Stimulated activated CD4-positive, alpha-beta T cell treated with anti-CD3 and anti-CD28 coated beads, Interleukin-1b, Interleukin-23, amount 100 ng/mL, for 1 hour (primary cell): ENCODE measurements at places on chromosomes 5 and 9.
A peak's percentile ranks its signal among the peaks of the same experiment; 100 is the strongest.

DNA sequence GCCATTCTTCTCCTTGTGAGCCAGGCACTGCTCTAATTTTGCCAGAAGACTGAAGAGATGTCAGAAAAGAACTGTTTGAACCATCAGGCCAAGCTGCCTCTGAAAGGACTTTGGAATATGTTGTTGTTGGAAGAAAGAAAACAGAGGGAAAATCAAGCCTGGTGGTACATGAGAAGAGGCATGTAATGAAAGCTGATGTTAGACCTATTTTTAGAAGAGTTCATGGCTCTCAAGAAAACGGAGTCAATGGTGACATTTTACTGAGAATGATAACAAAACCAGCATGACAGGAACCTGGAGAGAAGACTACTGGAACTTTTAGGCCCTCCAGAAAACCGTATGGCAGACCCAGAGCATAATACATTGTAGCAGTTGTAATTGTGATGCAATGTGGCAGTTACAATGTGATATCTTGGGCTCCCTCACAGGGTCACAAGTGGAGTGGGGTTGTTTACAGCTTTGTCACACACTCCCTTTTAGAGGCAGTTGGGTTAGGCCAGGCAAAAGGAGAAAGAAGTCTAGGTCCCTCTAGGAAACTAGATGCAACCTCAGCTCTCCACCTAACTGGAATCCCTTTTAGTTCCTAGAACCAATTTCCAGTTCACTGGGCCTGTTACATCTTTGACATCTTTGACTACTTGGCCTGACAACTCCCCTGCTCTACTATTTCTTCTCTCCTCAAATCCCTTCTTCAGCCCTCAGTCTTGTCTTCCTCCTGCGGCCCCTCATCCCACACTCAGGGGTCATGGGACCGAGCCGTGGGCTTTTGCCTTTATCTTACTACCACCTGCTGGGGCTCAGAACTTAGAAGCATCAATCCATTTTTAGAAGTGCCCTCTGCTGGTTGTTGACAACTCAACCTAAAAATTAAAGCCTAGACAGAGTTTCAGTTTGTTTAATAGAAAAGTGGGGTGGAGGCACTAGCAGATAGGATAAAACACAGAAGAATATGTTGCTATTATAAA, 61.2 kb upstream of the JAK2 start:
- DNase-seq, result no peak

DNA sequence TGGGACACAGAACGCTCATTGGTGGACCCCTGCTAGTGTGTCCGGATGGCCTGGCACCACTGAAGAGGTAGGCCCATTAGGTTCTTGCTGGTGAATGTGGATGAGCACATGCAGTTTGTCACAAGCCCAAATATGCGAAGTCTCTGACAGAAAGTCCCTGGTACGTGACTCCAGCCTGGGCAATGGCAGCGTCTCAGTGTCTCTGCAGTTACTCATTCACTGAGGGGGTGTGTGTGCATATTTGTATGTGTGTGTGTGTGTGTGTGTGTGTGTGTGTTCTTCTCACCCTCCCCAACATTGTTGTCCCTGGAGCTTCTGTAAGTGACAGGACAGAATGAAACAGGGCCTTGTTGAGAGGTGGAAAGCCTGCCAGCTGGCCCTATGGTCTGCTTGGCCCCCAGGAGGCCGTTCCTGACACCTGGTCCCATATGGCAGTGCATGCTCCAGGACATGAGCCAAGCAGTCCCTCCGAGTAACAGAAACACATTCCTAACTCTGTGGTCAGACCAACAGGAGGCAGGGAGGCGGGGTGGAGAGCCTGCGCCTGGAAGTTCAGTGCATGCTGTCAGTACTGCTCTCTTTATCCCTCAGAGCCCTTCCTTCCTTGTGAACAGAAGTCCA, 169.9 kb downstream of the SLC28A3 start:
- no peak for DNase-seq

DNA sequence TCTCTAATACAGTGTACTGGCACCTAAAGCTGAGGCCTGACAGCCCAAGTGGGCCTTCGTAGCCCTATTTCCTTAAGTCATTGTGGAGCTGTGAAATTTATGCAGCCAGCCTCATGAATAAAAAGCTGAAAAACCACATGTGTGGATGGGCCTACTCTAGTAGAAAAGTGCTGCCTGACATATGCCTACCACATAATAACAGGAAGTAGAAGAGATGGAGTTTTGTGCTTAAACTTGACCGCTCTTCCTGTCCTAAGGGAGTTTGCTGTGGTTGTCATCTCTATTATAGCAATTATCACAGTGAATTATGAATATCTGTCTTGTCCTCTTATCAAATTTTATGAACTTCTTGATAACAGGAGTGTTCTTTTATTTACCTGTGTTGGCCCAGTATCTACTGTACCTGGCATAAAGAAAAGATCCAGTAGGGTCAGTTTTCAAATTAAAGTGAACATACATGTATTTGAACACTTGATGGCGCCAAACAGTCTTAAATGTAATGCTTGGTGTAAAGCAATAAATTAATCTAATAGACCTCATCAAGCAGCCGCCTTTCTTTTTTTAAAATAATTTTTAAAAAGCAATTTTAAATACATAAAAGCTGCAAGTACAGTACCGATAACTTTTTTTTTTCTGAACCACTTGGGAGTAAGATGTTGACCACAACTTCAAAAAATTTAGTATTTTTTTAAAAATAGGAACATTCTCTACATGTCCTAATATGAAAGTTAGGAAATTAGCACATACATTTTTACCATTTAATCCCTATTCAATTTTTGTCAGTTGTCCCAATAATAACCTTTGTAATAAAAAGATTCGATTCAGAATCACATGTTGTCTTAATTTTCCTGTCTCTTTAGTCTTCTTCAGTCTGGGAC, 51.0 kb downstream of the FKTN start:
- DNase-seq, result no peak

DNA sequence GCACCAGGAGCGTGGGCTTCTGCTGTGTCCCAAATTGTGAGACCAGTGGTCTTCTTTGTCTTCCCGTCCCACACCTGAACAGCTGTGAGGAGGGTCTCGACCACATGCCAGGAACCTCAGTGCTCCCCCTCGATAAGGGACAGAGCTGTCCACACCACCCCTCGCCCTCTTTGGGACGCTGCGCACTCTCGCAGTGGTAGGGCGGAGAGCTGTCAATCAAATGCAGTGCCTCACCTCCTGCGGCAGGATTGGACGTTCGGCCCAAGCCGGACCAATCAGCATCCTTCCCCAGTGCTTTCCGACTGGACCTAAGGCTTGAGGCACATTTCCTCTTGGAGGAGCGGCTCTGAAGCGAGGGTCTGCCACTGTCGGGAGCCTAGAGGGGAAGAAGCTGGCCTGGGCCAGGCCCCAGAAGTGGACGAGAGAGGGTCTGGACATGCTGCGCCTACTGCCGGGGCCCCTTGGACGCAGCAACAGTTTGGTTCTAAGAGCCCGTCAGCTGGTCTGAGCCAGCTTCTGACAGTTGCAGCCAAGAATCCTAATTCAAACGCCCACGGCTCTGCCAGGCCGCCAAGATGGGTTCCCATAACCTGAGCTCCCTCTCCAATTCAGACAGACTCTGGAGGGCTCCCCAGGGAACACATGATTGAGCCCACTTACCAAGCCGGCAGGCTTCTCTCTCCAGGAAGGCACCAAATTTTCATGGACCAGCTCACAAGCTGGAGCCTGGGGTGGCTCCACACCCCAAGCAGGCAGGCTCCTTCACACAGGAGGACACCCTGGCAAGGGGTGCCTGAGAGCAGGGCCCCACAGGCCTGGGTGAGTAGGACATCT, 28.1 kb upstream of the ADAMTS2 start:
- no peak for DNase-seq

GRCh38 chr5:14650052-14650451, 14.5 kb upstream of the OTULIN start:
- no peak for DNase-seq

- DNase-seq, result no peak
Observed at GRCh38 chr5:131209506-131210150, 38.9 kb downstream of the LYRM7 start.

GRCh38 chr9:114216081-114216480, 60.7 kb downstream of the COL27A1 start:
- DNase-seq, result no peak

- no peak for DNase-seq
Observed at GRCh38 chr5:153968761-153969562, 69.7 kb downstream of the FAM114A2 start.

GRCh38 chr5:179374506-179375235, 29.4 kb upstream of the ADAMTS2 start:
- DNase-seq, result no peak

DNA sequence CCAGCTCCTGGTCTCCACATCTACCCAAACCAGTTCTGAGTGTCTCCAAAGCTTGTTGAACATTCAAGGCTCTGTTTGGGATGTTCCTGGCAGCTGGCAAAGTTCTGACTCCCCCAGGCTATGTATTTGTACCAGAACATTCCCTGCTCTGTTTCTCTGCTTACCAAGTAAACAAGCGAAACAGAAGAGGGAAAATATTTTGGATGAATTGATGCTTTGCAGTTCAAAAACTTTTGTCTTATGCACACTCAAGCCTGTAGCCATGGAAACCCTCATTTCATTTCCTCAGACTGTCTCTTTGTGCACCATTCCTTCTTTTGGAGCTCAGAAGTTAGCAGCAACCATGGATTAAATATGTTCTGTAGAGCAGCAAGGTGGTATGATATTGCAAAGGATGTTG, 145.8 kb downstream of the ACTL7B start:
- DNase-seq, result no peak

DNA sequence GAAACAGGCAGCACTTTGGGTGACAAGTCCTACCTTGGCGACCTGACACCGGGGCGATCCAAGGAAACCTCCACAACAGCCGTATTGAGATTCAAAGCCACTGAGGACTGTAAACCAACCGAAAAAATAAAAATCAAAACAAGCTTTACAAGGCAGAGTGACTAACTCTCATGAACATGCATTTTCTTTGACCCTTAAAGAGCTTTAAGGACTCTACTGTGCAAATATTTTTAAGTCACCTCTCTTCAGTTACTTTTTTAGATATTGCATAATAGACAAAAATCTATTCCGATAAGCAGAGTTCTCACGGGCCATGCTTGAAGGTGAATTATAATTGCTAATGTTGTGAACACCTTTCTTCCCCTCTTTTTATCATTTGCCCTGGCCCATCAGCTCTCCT, 38.3 kb downstream of the EQTN start:
- DNase-seq, result no peak

- DNase-seq, result no peak
Observed at GRCh38 chr5:157382996-157383800, 76.8 kb upstream of the NIPAL4 start.

DNA sequence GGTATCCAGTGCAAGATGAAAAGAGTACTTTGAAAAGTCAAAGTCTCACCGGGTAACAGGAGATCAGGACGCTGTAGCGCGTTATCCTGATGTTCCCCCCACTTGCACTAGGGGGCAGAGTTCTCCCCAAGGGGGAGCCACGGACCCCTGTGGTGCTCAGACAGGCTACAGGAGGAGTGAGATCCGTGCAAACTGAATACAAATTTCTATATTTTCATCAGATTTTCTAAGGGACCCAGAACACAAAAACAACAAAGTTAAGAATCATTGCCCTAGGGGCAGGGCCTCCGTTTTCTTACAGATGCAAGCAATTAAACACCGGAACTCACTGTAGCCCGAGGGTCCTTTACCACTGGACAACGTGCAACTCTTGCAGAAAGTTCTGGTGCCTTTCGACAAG, 2.0 kb downstream of the MYO10 start:
- DNase-seq, result peak; percentile 4

DNA sequence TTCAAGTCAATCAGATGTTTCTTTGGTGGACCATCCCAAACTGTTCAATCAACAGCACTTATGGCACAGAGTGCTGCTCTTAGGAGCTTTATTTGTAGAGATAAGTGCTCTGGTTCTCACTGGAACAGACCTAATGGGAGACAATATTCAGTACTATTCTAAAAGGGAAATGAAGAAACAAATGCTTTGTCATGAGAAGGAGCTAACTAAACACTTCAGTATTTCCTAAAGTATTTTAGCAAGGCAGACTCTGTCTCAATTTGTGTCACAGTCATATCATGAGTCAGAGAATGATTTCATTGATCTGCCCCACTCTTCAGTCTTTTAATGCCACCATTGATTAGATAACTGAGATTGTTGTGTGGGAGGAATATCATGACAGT, 175.3 kb downstream of the SLF1 start:
- DNase-seq, result no peak

- no peak for DNase-seq
Observed at GRCh38 chr9:107455425-107456135, 34.0 kb downstream of the KLF4 start.

DNA sequence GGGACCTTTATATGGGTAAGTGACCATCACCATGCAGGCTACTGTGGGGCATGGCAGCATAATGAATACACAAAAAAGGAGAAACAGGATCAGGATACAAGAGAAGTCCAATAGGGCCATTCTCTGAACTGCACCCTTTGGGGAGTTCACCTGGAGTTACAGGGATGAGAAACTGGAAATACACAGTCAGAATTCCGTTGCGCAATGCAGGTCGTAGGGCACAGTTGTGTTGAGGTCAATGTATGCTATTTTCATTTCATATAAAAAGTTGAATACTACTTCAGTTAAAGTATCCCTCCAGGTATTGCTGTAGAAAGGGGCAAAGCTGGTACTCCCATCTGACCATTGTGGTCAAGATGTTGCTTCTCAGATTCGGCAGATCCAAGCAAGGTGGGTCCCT, 471.4 kb downstream of the DMRT2 start:
- no peak for DNase-seq

GRCh38 chr9:72144756-72145492, 4.3 kb upstream of the GDA start:
- no peak for DNase-seq

DNA sequence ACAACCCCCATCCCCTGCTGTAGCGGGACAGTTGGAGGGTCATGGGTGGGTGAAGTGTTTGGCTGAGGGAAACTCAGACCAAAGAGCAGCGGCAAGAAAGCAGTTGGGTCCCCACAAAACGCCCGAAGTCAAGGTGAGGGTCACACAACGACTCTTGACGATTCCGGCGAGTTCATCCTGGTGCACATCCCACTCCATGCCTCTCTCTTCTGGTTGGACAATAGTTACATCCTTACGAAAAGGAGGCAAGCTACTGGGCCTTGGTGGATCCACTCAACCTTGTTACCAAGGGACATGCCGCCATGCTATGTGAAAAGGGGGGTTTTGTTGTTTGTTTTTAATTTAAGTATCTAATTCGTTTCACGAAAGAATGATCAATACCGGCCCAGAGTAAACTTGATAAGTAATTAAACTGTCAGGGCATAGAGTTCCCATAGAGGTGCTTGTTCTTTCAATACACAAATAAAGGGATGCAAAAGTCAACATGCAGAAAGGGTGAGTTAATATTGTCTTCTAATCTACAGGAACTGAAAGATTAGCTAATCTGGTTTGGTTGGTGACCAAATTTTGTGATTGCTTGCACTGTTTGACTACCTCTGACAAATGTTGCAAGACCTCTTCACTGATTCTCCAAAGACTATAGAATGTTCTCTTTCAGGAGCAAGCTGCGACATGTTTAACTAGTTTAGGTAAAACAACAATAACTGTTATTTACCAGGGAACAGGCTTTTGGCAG, 732 bp upstream of the SMIM15 start:
- no peak for DNase-seq
